Skin of body (tissue), 3 donors: ENCODE measurements at places on chromosomes 12 and 14. TPM values are rescaled to one million over a fixed set of nuclear protein-coding genes. Genes with fewer than 3 reads are reported as not detected.

The ABCC9 gene
- total RNA-seq: 46.3 TPM

- DNase-seq: no peak
These were observed 18.6 kb upstream of the EIF5 start for GRCh38 chr14:103315351-103315911.

DNA sequence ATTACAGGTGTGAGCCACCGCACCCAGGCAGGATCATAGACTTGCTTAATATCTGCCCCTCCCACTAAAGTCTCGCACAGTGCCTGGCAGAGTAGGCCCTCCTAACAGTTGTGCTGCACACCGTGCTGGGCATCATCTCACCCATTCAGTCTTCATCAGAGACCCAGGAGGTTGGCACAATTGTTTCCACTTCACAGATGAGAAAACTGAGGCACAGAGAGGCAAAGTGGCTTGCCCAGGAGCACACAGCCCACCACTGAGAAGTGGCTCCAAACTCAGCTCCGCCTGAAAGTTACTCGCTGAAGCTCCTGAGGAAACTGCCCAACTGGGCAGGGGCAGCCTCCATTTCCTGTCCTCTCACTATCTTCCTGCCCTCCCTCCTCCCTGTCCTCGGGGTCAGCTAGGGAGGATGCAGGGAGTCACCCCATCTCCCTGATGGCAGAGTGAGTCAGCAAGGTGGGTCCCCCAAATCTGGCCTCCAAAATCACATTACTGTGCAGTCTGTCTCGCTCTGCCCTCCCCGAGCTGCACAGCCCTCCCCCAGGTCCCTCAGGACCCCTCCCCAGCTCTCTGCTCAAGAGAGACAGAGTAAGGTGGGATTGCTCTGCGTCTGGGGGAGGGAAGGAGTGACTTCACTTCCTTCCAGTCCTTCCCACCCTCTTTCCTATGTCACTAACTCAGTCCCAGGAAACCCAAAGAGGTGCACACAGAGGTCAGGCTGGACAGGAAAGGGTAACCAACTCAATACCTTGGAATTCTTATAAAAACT is 5.7 kb downstream of the SLC8B1 start:
- DNase-seq: no peak

DNA sequence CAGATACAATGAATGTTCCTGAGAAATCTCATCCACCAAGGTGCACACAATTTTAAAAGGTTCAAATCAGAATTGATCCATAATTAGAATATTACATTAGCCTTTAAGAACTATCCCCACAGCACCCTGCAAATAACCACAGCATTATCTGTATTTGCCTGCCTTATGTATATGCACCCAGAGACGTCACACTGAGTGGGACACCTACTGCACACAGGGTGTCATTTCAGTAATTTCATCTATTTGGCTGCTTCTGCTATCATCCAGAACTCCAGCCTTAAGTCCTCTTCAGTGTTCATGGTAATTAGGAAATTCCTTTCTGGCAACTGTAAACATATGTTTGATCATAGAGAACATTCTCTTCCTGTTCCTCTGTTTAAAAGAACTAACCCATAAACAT is 298.4 kb downstream of the SYT1 start:
- no peak for DNase-seq

GRCh38 chr12:127685931-127686330 is 581.0 kb upstream of the TMEM132C start:
- peak; percentile 31 for DNase-seq
